ENCODE measurements at places on chromosomes 6 and 20. TPM values are rescaled to one million over a fixed set of nuclear protein-coding genes. Genes with fewer than 3 reads are reported as not detected.

PRPH2 gene
- not detected for total RNA-seq

HRH3 gene
- total RNA-seq, result 13.7 TPM

CALHM6 gene
- not detected for total RNA-seq

NRSN1 gene
- total RNA-seq, result 5.7 TPM

HTR1E gene
- total RNA-seq, result 0.34 TPM

MYH7B gene
- 1.5 TPM for total RNA-seq

All from glutamatergic neuron (in vitro differentiated cells).